ENCODE measurements at places on chromosomes 6 and 20.
A peak's percentile ranks its signal among the peaks of the same experiment; 100 is the strongest.

- H3K27me3 ChIP-seq, result no peaks in the 10 kb centered on the region
- no peak for DNase-seq
- H3K36me3 ChIP-seq, result peaks cover 46% of the 10 kb centered on the region
- H3K27ac ChIP-seq, result no peak overlapping the region
- H3K4me1 ChIP-seq, result no peaks in the 10 kb centered on the region
- no peak overlapping the region for H3K4me3 ChIP-seq
Observed at GRCh38 chr20:61978491-61978890, 87.2 kb downstream of the TAF4 start.

- no peaks in the 10 kb centered on the region for H3K27me3 ChIP-seq
- DNase-seq, result no peak
- H3K36me3 ChIP-seq, result peaks cover 5% of the 10 kb centered on the region
- no peak overlapping the region for H3K27ac ChIP-seq
- peaks cover 49% of the 10 kb centered on the region for H3K4me1 ChIP-seq
Observed at GRCh38 chr6:24859608-24860200, 61.0 kb upstream of the ARMH2 start.

- H3K27ac ChIP-seq, result no peak overlapping the region
- no peaks in the 10 kb centered on the region for H3K27me3 ChIP-seq
- H3K36me3 ChIP-seq, result no peaks in the 10 kb centered on the region
- H3K4me1 ChIP-seq, result peaks cover 28% of the 10 kb centered on the region
Observed at GRCh38 chr20:33575282-33575681, 85.4 kb downstream of the CBFA2T2 start.

GRCh38 chr20:45347936-45348778, at the start of gene SDC4:
SDC4 (minus strand) TSS chr20:45348424; CDS start chr20:45348384, 40 bp downstream.
- DNase-seq, result peak; percentile 84
- no peaks in the 10 kb centered on the region for H3K27me3 ChIP-seq

GRCh38 chr20:37542281-37542680, 14.6 kb upstream of the BLCAP start:
- DNase-seq, result no peak
- no peaks in the 10 kb centered on the region for H3K4me1 ChIP-seq
- no peak overlapping the region for H3K27ac ChIP-seq
- no peaks in the 10 kb centered on the region for H3K27me3 ChIP-seq
- no peaks in the 10 kb centered on the region for H3K36me3 ChIP-seq

DNA sequence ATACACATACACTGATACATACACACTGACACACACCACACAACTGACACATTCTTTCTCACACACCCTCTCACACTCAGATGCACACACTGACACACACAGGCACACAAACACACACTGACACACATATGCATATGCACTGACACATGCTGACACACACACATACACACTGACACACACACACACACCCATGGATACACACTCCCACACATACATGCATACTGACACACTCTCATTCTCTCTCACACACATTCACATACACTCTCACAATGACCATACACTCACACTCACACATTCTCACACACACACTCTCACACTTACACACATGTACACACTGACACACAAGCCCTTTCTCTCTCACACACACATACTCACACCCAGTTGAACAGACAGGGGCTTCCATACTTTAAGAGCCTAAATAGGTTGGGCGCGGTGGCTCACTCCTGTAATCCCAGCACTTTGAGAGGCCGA, 236.4 kb downstream of the LRFN2 start:
- H3K4me1 ChIP-seq, result no peaks in the 10 kb centered on the region
- H3K27ac ChIP-seq, result no peak overlapping the region
- peaks cover 4% of the 10 kb centered on the region for H3K27me3 ChIP-seq
- no peaks in the 10 kb centered on the region for H3K36me3 ChIP-seq

GRCh38 chr6:71454056-71454455, 165.4 kb downstream of the OGFRL1 start:
- H3K36me3 ChIP-seq, result no peaks in the 10 kb centered on the region
- no peaks in the 10 kb centered on the region for H3K4me1 ChIP-seq
- H3K4me3 ChIP-seq, result no peak overlapping the region
- no peak overlapping the region for H3K27ac ChIP-seq
- DNase-seq, result no peak
- H3K27me3 ChIP-seq, result no peaks in the 10 kb centered on the region

DNA sequence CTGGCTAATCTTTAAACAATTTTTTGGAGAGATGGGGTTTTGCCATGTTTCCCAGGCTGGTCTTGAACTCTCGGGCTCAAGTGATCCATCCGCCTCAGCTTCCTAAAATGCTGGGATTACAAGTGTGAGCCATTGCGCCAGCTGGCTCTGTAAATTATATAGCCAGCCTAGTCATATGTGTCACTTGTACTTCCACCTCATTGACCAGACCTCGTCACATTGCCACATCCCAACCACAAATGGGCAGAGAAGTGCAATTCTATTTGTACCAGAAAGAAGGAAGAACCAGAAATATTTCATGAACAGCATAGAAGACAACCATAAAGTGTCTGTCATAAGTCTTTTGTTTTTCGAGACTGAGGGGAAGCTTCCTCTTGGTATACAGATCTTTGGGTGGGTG, 304.9 kb upstream of the RNF24 start:
- H3K27me3 ChIP-seq, result no peaks in the 10 kb centered on the region
- no peak overlapping the region for H3K4me3 ChIP-seq
- no peak for DNase-seq
- no peaks in the 10 kb centered on the region for H3K36me3 ChIP-seq
- H3K27ac ChIP-seq, result no peak overlapping the region

DNA sequence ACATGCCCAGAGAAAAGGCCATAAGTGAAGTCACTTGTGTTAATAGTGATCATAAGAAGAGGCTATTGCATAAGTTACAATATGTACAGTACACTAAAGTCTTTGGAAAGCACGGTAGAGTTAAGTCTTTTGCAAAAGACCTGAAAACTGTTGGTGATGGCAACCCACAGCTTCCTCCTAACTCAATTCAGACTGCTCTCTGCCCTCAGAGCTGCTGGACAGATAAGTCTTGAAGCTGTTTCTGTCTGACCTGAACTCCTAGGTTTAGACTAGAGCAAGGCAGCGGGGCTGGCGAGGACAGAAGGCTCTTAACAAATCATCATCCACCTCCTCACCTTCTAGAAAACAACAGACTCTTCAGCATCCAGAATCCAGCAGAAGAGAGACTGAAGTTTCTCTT, 125.4 kb downstream of the CD24 start:
- H3K36me3 ChIP-seq, result no peaks in the 10 kb centered on the region
- H3K4me1 ChIP-seq, result no peaks in the 10 kb centered on the region
- H3K27me3 ChIP-seq, result no peaks in the 10 kb centered on the region
- DNase-seq, result no peak

DNA sequence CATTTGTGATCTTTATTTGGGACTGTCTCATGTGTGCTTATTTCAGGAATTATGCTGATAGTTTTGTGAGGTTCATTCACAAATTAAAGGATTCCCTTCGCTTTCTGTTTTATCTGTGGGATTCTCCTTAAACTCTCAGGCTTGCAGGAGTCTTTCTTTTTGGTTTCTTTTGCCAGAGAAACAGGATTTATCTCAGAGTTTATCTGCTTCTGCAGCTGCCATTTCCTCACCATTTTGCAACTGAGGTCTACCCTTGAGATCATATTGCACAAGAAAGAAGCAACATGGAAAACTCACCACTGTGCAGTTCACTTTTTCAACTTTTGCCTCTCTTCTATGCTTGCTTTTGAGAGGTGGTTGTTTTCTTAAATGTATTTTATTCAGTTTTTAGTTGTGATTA, 201.0 kb downstream of the PRL start:
- DNase-seq, result no peak
- H3K27me3 ChIP-seq, result no peaks in the 10 kb centered on the region
- no peaks in the 10 kb centered on the region for H3K4me1 ChIP-seq
- H3K4me3 ChIP-seq, result no peak overlapping the region

DNA sequence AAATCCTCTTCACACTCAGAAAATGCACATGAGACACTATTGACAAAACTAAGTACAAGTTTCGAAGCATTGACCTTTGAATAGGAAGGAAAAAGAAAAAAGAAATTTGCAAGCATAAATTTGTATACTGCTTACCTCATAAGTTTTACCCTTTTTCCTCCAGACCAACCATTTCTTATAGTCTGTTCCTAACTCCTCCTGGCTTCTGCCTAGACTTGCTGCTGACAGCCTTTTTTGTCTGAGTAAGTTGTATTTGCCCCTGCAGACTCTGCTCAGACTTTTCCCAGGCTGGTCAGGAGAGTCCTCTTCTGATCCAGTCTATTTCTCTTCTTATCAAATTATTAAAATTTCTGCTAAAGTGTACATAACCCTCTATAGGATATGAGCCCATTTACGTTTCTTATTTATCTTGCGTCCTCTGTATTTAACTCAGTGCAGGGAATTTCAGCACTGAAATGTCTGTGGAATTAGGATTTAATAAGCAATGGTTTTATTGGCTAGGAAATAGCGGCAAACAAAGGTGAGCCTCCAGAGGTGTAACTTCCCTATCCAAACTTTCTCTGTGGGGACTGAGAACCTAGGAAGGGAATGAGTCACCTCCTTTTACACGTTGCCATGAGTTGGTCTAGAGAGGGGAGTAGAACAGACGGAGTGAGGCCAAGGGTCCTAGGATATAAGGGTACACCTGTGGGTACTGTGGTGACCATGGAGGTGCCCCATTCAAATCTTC, 207.1 kb upstream of the MARCKS start:
- DNase-seq, result no peak
- peak overlapping the region; percentile 22 for H3K27ac ChIP-seq
- no peak overlapping the region for H3K4me3 ChIP-seq
- H3K4me1 ChIP-seq, result peaks cover 42% of the 10 kb centered on the region

DNA sequence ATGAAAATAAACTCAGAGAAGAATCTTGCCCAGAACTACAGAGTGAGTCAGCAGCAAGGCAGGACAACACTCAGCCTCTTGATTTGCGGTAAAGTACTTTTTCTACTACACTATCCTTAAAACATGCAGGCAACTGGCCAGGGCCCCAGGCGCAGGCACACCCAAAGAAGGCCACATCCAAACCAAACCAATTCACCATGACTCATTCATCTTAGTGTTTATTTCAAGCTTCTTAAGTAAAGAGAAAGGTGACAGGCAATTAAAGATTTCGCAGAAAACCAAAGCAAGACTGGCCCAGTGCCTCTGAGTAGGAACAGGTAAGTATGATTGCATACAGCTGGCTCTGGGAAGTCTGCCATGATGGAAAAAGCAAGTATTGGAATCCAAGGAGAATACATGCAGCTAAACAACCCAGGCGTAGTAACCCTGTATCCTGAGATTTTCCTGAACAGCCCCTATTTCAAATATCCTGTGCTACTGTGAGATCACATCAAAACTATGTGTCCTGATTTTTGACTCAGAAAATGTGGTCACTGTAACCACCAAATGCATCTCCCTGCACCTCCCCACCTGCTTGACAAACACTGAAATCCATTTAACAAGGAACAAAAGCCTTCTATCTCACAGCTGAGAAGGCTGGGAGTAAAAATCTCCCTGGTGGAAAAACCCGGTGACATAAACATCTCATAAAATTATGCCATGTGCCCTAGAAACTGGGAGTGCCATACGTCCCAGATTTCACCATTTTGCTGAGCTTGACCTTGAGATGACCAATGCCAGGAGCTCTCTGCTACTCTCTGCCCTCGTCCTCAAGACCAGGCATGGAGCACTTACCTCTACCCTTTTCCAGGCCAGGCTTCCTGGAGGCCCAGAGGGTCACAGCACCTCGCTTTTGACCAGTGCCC, 12.4 kb downstream of the WFDC3 start:
- peak overlapping the region; percentile 96 for H3K27ac ChIP-seq
- no peaks in the 10 kb centered on the region for H3K27me3 ChIP-seq
- no peaks in the 10 kb centered on the region for H3K36me3 ChIP-seq
- no peak overlapping the region for H3K4me3 ChIP-seq
- peak; percentile 95 for DNase-seq

GRCh38 chr6:28720357-28721231, 194.9 kb downstream of the GPX5 start:
- no peak for DNase-seq
- H3K36me3 ChIP-seq, result no peaks in the 10 kb centered on the region
- H3K4me1 ChIP-seq, result no peaks in the 10 kb centered on the region

DNA sequence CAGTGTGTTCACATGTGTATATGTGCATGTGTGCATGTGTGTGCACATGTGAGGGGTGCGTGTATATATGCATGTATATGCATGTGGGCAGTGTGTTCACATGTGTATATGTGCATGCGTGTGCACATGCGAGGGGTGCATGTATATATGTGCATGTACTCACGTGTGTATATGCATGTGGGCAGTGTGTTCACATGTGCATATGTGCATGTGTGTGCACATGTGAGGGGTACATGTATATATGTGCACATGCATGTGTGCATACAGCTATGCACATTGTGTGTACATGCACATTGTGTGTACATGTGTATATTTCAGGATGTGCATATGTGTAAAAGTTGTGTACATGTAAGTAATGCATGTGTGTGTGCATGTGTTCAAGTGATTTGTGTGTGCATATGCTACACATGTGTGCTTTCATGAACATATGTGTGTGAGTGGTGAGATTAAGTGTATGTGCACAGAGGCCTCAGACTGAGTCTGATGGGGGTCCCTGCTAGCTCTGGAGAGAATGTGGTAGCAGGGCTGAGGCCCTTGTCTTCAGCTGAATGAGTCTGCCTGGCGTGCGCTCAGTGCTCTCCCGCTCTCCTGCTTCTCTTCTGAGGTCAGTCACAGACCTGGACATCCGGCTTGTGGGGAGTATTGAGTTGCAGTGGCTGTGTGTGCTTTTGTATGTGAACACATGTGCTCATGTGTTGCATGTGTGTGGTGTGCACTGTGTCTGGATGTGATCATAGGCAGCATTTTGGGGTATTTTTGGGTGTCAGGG, 19.9 kb upstream of the MYT1 start:
- H3K36me3 ChIP-seq, result no peaks in the 10 kb centered on the region
- no peaks in the 10 kb centered on the region for H3K4me1 ChIP-seq
- no peak overlapping the region for H3K4me3 ChIP-seq
- DNase-seq, result peak; percentile 30

DNA sequence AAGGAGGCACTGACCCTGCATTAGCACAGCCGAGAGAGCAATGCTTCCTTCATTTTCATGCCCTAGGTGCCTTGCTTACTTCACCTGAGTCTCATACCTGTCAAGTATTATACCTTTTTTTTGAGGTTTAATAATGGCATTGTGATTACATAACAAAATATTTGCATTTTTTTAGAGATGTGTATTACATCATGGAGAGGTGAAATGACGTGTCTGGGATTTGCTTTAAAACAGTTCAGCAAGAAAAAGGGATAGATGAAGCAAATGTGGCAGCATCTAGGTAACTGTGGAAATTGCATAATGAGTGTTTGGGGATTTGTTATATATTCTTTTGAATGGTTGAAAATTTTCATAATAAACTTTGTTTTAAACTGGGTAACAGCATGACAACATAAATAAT, 48.9 kb downstream of the NKX2-2 start:
- H3K4me3 ChIP-seq, result no peak overlapping the region
- peaks cover 7% of the 10 kb centered on the region for H3K27me3 ChIP-seq
- no peak overlapping the region for H3K27ac ChIP-seq
- no peak for DNase-seq

GRCh38 chr6:159438106-159438505, 254.9 kb downstream of the SOD2 start:
- no peak for DNase-seq
- H3K4me1 ChIP-seq, result no peaks in the 10 kb centered on the region
- H3K27ac ChIP-seq, result no peak overlapping the region
- no peak overlapping the region for H3K4me3 ChIP-seq

- H3K4me3 ChIP-seq, result no peak overlapping the region
- H3K27ac ChIP-seq, result no peak overlapping the region
- peaks cover 31% of the 10 kb centered on the region for H3K36me3 ChIP-seq
- H3K27me3 ChIP-seq, result no peaks in the 10 kb centered on the region
Observed at GRCh38 chr20:37298190-37298939, 8.9 kb downstream of the MANBAL start.

Measured in suprapubic skin (tissue), 4 donors.